Activated CD8-positive, alpha-beta memory T cell treated with anti-CD3 and anti-CD28 coated beads for 4 hours (primary cell): ENCODE measurements at places on chromosomes 7 and 10.

GRCh38 chr7:47622946-47623640 is 41.2 kb upstream of the TNS3 start:
- DNase-seq: no peak

DNA sequence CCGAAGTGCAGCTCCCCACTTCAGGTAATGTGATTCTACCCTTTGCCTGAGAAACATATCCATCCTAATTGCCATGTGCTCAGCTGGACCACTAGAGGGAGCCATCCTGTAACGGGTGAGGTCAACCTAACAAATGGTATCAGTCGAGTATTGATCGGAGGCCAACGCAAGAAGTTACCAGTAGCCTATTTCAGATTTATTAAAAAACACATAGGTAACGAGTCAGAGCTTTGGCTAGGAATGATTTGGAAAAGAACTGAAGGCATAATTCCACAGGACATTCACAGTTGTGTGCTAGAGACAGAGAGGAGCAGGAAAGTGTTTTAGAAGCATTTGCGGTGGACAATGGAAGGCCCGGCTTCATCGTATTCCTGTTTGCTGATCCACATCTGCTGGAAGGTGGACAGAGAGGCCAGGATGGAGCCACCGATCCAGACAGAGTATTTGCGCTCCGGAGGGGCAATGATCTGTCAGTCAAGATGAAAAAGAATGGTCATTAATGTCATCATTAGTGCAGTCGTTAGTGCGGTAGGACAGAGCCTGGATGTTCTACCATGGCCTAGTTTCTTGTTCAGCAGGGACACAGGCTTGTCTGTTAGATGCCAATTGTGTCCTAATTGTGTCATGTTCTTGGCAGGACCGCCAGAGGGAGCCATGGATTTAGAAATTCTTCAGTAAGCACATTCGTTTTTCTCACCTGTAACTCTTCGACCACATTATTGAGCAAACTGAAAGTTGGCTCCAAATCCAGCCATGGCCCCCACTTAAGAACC is 17.5 kb downstream of the ACTA2 start:
- peak; percentile 55 for DNase-seq

DNA sequence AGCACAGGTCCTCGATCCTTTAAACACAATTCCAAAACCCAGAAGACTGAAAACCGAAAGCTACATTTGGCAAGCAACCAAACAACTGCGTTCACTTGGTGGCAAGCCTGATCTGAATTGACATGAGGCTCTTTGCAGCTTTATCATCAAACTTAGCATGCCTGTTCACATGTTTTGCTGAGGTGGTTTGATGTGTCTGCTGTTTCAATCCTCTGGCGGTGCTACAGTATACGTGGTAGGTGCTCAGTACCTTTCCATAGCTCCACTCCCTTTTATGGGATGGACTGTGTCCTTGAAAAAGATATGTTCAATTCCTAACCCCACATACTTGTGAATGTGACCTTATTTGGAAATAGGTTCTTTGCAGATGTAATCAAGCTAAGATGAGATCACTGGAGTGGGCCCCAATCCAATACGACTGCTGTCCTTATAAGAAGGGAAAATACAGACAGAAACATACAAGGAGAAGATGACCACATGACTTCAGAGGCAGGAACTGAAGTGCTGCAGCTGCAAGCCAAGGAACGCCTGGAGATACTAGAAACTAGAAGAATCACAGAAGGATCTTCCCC is 33.4 kb downstream of the CCDC6 start:
- DNase-seq: no peak

DNA sequence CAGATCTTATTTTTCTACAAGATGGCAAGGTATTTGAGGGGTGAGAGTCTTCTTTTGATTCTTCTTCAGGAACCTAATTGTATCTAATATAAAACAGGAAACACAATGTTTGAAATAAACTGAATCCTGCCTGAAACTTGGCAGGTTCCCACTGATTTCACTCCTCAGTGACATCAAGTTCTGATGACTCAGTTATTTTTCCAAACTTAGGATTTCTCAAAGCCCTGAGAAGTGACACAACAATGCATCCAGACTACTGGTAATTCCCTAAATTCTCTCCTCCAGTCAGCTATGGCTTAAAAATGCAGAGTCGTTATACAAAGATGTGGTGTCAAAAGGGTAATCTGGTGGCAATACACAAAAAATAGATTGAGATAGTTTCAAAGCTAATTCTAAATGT is 80.9 kb downstream of the ABLIM1 start:
- no peak for DNase-seq

DNA sequence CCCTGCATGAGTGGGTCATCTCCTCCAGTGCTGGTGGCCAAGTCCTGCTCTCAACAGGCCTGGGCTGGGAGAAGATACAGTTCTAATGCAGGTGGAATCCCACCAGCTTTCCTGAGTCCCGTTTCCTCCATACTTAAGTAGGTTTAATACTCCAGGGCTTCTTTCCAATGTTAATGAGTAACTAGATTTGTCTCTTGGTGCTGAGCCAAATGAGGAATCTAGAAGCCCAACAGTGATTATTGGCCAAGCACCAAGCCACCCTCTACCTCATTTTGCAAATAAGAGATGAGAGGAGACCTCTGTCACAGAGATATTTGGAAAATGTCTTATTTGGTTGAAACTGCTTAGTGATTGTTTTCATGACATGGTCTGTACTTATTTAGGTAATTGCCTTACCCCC is 37.1 kb downstream of the STARD3NL start:
- DNase-seq: no peak

- no peak for DNase-seq
These were observed 186.8 kb downstream of the PARD3 start for GRCh38 chr10:34628174-34628796.

- DNase-seq: no peak
These were observed 90.2 kb upstream of the DUSP5 start for GRCh38 chr10:110407301-110408170.

DNA sequence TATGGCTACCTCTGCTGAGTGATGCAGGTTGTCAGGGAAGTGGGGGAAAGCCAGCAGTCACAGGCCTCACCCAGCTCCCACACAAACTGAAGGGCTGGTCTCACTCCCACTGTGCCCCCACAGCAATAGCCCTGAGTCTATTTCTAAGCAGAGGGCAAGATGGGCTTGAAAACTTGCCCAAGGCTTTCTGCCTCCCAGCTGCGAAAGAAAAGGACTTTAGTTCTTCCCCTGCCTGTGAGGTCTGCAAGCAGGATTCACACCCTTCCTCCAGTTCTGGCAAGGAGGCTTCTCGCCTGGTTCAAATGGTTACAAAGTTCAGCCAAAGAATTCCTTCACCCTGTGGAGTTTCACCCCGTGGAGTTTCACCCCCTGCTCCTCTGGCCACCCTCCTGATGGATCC is 63.3 kb upstream of the PRLHR start:
- no peak for DNase-seq

- DNase-seq: no peak
These were observed 493.1 kb downstream of the AUTS2 start for GRCh38 chr7:70091362-70091761.
